ENCODE measurements at places on chromosomes 13 and 19. TPM values are rescaled to one million over a fixed set of nuclear protein-coding genes. Genes with fewer than 3 reads are reported as not detected.

- no peak for DNase-seq
These were observed 54.0 kb downstream of the FLT1 start for GRCh38 chr13:28440774-28441504.

DNA sequence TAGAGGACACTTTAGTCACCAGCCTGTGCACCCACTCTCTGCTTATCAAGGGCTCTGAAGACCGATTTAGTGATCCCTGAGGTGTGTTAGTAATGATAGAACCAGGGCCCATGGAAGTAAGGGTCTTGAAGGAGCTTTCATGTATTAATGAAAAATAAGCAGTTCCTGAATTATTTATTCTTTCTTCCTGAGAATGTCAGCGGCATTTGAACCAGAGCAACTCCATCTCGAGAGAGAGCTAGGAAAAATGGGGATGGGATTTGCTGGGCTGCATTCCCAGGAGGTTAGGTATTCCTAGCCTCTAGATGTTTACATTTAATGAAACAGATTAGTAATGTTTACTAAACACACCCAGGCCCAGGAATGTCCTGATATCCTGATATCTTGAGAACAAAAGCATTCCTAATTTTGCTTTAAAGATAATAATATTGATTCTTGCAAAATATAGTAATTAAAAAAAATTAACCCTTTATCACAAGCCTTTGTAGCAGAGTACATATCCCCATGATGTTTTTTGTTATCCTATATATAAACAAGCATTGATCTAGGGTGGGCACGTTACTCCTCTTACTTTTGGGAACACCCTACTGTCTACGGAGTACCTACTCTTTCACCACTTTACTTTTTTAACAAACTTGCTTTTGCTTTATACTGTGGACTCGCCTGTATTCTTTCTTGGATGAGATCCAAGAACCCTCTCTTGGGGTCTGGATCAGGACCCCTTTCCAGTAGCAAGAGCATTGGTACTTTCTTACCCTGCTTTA lies 63.1 kb downstream of the COG3 start:
- no peak for DNase-seq

DNA sequence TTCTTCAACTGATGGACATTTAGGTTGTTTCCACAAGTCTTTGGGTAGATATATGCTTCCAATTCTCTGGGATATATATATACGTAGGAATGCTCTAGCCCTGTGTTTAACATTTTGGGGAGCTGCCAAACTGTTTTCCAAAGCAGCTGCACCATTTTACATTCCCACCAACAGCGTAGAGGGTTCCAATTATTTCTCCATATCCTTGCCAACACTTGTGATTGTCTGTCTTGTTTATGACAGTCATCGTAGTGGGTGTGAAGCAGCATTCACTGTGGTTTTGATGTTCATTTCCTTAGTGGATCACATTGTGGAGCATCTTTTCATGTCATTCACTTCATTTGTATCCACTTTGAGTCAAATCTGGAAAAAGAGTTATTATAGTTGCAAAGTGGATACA lies 4.7 kb upstream of the CBLC start:
- DNase-seq = peak; percentile 74

OLFM4 gene
- total RNA-seq = not detected

- peak; percentile 98 for DNase-seq
These were observed at the start of gene ZNF227 for GRCh38 chr19:44212250-44212865. ZNF227 (plus strand) TSS chr19:44212532; CDS start chr19:44217793, 5,261 bp downstream.

DNA sequence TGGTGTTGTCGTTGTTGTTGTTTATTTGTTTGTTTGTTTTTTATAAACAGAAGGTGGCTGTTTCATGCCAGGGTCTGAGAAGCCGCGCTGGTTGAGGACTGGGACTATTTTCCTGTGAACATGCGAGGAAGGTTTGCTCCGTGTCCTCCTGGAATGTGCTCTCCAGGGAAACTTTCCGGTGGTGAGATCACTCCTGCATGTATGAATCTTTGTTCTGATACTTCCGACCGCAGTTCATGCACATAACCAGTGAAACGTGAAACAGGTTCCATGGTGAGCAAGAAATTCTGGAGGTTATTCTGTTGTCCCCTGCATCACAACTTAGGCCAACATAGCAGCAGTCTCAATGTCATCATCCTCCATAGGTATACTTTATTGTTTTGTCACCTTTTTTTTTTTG lies 187.6 kb upstream of the ARGLU1 start:
- peak; percentile 8 for DNase-seq

GPR108 gene
- total RNA-seq = 36.8 TPM

DNA sequence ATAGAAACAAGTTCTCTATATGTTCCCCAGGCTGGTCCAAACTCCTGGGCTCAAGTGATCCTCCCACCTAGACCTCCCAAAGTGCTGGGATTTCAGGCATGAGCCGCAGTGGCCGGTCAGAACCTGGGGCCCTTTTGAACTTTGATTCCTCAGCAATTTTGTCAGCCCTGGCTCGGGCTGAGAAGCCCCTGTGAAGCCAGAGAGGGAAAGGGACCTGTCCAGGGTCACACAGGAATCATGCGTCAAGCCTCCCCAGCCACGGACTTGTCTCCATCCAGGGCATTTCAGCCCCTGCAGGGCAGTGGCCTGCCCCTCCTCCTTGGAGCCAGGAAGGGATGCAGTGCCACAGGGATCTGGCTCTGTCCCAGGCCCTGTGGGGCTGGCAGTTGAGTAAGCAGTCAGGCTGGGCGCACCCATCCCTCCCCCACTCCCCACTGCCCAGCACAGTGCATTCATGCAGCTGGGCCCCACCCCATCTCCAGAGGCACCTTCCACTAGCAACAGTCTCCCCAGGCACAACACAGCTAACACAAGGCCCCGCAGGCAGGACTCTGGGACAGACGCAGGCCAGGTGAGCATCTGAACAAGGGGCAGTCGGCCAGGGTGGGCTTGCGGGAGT lies at the start of gene CAPS:
TSS of gene CAPS (plus strand) at position 516 of the 619 bp plus-strand sequence. CDS start 153 bp downstream, outside the sequence.
- DNase-seq = peak; percentile 64

DNA sequence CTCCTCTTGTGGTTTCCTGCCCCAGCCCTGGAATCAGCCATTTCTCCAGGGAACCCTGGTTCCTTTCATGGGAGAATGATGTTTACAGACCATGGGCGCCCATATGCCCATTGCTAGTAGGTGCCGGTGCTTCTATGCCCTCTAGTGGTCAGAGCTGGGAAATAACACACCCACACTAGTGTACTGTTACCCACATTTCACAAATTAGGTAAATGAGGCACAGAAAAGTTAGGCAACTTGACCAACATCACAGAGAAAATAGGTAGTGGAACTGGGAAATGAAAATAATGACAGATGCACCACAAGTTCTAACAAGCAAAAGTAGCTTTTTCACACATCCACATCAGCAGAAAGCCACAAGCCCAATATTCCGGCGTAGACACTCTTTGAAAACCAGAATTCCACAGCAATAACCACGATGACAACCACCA lies 1.3 kb upstream of the CEACAM3 start:
- peak; percentile 40 for DNase-seq

GRCh38 chr19:50741179-50741933 lies 18.2 kb downstream of the CLEC11A start:
- no peak for DNase-seq

DNA sequence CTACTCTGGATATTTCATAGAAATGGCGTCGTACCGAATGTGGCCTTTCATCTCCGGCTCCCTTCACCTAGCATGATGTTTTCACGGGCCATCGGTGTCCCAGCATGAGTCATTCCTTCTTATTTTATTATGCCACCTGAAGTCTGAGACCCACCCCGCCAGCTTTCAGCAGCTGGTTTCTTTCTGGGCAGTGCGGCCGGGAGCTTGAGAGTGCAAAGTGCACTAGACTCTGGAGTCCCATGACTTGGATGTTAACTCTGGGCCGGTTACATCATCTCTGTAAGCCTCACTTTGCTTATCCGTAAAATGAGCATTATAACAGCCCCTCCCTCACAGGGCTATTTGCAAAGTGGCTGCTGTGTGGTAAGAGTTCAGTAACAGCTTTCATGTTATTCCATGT lies 5.8 kb upstream of the KMT5C start:
- DNase-seq = no peak

DNA sequence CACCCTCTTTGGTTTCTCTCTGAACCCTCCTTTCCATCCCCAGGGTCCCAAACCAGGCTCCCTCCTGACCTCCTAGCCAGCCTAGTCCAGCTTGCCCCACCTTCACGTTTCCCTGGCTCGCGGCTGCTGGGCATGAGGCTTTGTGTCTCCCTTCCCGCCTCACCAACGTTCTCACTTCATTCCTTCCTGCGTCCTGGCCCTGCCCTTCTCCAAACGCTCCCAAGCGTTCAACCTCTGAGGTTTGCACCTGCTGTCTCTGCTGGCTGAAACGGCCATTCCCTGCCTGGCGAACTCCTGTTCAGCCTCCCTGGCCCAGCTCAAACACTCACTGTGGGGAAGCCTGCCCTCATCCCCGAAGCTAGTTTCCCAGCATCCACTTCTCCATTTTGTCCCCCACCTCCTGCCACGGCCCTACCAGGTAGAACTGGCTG lies 12.4 kb downstream of the EPS8L1 start:
- no peak for DNase-seq

GRCh38 chr19:16497042-16497441 lies 848 bp downstream of the C19orf44 start:
- DNase-seq = no peak

DNA sequence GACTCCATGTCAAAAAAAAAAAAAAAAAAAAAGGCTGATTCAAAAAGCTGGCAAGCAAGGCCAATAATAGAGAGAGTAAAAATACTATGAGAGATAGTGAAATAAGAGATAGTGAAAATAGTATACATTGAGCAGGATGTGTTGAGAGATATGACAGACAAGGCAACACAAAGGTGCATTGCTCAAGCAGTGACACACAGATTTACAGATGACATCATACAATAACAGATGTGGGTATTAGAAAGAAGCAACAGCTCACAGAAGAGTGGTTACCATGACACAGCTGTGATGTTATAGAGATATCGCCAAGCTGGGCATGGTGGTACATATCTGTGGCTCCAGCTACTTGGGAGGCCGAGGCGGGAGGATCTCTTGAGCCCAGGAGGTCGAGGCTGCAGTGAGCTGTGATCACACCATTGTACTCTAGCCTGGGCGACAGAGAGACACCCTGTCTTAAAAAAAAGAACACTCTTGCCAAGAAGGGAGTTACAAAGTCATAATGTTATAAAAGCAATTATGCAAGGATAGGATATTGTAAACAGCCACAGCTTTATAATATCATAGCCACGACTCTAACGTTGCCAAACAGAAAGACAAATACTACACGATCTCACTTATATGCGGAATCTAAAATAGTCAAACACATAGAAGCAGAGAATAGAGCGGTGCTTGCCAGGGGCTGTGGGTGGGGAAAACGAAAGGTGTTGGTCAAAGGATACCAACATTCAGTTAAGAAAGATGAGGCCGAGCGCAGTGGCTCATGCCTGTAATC lies 10.3 kb downstream of the TNFSF9 start:
- no peak for DNase-seq

DNA sequence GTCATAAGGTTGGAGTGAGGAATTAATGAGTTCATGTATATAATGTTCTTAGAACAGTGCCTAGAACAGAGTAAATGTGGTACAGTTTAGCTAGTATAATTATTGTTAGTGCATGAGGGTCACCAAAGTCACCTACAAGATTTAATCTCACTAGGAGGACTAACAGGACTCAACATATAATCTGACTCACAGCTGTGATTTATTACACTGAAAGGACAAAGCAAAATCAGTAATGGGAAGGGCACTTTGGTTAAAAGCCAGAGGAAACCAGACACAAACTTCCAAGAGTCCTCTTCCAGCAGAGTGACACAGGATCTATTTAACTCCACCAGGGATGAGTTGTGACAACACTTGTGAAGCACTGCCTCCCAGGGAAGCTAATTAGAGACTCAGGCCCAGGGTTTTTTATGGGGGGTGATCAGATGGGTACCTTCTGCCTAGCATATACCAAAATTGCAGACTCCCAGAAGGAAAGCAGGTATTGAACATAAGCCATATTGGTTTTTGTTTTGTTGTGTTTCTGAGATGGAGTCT lies 341.2 kb upstream of the DACH1 start:
- peak; percentile 45 for DNase-seq

DNA sequence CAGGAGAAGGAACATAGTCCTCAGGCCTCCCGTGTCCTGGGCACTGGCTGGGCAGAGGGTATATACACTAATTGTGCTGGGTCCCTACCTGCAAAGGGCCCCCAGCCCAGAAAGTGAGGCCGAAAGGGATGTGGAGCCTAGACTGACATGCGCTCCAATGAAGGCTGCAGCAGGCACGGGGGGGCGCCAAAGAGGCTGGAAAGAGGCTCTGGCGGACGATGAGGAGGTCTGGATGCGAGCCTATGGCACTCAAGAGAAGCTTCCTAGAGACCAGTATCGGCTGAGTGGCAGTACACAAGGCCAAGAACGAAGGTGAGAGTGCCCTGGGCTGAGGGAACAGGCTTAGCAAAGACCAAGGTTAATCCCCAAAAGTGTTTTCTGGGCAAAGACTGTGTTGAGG lies 16.6 kb downstream of the VRK3 start:
- DNase-seq = no peak

METTL21C gene
- not detected for total RNA-seq

GRCh38 chr13:62209529-62209928 lies 793.9 kb upstream of the PCDH20 start:
- no peak for DNase-seq

ANKRD24 gene
- 1.4 TPM for total RNA-seq

GRCh38 chr19:50340331-50340730 lies 11.2 kb upstream of the KCNC3 start:
- DNase-seq = no peak

DNA sequence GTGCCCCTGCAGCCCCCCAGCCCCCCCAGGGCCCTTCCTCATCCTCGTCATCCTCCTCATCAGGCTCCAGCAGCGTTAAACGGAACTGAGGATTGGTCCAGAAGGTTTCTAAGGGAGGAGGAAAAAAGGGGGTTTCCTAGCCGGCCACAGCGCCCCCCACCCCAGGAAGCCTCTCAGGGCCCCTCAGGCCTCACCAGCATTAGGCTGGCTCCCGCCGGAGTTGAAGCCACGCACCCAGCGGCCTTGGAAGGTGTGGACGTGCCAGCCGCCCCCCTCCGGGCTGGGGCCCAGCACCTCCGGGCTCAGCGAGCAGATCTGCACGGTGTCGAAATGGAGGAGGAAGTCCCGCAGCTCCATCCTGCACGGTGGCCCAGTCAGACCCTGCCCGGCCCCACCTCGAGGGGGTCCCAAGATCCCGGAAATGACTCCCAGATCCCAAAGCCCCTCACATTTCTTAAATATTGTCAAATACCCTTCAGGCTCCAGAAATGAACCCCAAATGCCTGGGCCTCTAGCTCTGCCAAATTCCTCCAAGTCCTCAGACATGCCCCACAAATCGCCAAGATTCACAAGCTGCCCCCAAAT lies 6.9 kb downstream of the CAPN12 start:
- no peak for DNase-seq

TMEM59L gene
- 0.64 TPM for total RNA-seq
